GM04503 (cell line): ENCODE measurements at places on chromosomes 16 and 17.

GRCh38 chr17:65559804-65560627 lies 1.4 kb downstream of the AXIN2 start:
- DNase-seq, result no peak

GRCh38 chr16:22728167-22728836 lies 85.7 kb upstream of the HS3ST2 start:
- no peak for DNase-seq

DNA sequence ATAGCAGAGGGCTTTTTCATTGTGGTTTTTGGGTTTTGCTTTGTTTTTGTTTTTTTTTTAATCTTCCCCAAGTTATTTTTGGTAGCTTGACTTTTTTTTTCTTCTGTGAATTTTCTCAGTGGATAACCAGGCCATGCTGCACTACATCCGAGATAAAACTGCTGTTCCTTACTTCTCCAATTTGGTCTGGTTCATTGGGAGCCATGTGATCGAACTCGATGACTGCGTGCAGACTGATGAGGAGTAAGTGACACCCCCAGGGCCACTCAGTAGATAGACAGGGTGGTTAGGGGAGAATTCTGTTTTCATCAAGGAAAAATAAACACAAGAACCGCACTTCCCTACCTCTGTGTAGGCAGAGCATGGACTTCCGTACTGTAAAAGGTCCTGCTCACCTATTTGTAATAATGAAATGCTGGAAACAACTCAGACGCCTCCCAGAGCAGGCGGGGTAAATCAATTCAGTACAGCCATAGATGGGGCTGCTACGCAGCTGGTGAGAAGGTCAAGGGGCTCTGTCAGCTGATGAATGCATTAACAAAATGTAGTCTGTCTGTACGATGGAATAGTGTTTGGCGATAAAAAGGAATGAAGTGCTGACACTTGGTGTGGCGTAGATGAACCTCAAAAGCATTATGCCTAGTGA lies 28.6 kb downstream of the CLEC16A start:
- no peak for DNase-seq

DNA sequence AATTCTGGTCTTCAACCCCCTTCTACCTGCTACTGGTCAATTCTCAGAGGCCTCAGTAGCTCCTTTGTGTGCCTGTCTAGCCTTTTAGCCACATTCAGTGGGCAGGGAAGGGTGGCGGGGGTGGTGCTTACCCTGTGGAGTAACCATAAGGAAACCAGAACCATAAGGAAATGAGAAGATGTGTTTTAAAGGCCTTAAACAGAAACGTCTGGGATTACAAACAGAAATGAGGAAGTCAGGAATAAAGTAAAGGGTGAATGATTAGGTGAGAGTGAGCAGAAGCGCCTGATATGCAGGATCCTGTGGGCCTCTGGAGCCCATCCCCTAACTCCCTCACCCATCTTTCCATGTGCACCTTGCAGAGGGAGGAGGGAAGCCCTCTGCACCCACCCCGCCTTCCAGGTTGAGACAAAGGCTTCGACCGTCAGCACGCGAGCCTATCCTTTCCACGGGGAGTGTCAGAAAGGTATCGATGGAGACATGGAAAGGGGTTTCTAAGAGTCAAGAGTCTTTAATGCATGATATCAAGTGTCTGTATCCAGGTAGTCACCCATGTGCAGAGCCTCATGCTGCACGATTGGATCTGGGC lies 20.4 kb downstream of the KIAA0513 start:
- DNase-seq, result no peak

- DNase-seq, result no peak
These were observed 6.1 kb upstream of the EFTUD2 start for GRCh38 chr17:44905006-44906000.

DNA sequence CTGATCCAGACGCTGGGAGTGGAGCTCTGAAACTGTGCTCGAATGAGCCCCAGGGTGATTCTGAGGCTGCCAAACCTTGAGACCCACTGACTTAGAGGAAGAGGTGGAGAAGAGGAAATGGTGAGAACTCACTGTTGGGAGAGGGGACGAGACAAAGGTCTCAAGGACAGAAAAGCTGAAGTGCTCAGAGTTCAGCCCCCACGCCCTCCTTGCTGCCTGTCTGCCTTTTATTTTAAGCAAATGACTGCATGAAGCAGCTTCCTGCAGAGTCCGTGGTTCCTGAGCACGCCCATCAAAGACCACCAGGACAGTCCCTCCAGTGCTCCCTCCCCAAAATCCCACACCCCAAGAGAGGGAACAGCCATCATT lies 20.4 kb downstream of the COTL1 start:
- no peak for DNase-seq

- no peak for DNase-seq
These were observed 372.1 kb downstream of the XYLT1 start for GRCh38 chr16:17098685-17099084.

DNA sequence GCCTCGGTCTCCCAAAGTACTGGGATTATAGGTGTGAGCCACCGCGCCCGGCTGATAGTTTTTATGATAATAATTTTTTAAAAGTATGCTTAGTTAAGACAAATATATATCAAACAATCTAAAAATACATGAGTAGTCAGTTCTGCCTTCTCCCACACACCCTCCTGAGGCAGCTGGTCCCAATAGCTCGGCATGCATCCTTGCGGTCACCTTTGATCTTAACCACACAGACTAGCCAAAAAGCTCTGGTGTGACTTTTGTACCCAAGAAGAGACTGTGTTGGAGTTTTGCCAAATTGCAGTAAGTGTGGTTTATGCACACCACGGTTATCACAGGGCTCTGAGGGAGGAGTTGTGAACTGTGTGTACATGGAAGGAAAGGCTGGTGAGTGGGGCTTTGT lies 25.6 kb downstream of the ATP6V0A1 start:
- no peak for DNase-seq

DNA sequence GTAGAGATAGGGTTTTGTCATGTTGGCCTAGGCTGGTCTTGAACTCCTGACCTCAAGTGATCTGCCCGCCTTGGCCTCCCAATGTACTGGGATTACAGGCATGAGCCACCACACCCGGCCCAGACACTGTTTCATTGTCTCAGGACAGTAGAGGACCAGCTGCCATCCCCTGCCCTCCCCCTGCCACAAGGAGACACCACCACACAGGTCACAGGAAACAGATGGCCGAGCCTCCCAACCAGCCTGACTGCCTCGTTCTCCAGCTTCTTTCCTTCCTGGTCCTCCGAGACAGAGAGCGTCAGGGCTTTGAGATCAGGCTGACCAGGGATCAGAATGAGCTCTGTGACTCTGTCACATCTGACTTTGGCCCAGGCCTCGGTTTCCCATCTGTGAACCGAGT lies 20.8 kb upstream of the RNPS1 start:
- DNase-seq, result no peak

- DNase-seq, result no peak
These were observed 35.0 kb downstream of the USP32 start for GRCh38 chr17:60356940-60357339.

GRCh38 chr16:84532291-84532724 lies 27.8 kb upstream of the MEAK7 start:
- peak; percentile 99 for DNase-seq

DNA sequence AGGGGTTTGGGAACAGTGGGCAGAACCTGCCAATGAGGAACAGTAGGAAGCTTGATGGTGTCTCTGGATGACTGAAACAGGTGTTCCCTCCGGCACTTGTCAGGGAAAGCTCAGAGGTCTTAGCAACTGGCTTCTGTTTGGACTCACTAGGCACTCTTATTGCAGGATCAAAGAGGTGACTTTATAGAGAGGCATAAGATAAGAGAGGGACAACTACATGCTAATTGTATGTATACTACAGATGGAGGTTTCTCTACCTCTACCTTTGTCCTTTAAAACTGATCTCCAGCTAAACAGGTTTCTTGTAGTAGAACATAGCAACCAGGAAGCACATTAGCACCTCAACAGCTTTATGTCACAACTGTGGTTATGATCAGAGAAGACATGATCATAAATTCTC lies 7.6 kb downstream of the CNTD1 start:
- no peak for DNase-seq

DNA sequence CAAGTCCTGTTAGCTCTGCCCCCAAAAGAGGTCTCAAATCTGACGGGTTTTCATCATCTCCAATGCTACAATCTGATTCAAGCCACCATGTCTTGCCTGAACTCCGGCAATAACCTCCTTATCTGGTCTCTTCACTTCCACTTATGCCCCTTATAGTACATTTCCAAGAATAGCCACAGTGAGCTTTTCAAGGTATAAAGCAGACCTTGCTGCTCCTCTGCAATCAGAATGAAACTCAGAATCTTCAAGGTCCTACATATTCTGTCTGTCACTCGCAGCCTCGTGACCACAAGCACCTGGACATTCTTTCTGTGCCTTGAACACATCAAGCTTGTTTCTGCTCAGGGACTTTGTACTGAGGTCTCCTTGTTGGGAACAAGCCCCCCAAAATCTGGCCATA lies 84.7 kb downstream of the YPEL2 start:
- no peak for DNase-seq

DNA sequence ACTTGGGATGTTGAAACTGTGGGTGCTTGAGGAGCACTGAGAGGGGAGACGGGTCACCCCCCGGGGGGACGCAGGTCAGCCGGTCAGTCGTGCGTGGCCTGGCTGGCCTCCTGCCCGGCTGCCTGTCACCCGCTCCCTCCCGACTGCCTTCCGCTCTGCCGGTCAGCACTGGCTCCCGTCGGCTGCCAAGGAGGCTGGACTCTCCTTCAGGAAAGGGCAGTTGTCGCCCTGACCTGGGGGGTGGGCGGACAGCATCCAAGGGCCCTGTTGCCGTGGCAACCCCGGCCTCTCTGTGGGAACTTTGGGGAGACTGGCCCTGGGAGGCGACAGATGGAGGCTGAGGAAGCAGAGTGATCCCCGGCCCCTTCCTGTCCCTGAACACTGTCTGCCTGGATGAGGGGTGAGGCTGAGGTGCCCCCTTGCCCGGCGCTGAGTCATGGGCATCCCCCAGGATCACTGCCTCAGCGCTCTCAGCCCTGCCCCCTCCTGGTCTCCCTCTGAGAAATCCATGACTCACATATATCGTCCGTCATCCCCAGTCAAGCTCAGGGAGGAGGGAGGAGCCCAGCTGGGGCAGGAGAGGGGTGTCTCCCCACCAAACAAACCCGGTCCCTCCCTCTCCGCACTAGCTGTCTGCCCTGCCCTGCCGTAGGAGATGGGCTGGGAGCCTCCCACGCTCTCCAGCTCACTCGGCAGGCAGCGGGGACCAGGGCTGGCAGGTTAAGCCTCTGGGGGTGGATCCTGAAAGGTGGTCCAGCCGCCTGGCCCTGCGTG lies at the start of gene ADGRG1:
Gene ADGRG1 (plus strand): TSS at position 623 of the 774 bp plus-strand sequence. CDS start 21,658 bp downstream, outside the sequence.
- DNase-seq, result peak; percentile 78

- DNase-seq, result no peak
These were observed 44.7 kb downstream of the FZD2 start for GRCh38 chr17:44601973-44602372.

DNA sequence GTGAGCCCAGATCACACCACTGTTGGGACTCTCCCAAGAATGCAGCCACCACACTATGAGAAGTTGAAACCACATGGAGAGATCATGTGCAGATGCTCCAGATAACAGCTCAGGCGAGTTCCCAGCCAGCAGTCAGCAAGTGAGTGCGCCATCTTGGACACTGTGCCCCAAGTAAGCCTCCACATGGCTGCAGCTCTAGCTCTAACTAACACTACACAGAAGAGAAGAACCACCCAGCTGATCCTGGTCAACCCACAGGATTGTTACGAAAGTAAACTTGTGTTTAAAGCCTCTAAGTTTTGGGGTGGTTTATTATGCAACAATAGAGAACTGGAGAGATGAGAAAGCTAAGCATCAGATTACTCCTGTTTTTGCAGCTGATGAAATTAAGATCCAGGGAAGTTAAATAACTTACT lies 25.8 kb downstream of the SLC38A7 start:
- DNase-seq, result no peak

DNA sequence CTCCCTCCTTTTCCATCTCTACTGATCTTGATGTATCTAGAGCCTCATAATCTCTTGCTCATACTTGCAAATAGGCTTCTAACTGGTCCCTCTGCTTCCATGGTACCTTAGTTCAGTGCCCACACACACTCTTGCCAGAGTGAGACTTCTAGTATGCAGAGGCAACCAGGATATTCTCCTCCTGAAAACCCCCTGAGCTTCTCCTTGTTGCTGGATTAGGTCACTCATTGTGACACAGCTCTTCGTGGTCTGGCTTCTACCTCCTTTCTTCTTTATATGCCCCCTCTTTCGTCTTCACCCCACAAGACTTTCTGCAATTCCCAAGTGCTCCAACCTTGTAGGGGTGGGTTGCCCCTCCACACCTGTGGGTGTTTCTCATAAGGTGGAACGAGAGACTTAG lies 2.5 kb upstream of the FAM20A start:
- DNase-seq, result no peak

DNA sequence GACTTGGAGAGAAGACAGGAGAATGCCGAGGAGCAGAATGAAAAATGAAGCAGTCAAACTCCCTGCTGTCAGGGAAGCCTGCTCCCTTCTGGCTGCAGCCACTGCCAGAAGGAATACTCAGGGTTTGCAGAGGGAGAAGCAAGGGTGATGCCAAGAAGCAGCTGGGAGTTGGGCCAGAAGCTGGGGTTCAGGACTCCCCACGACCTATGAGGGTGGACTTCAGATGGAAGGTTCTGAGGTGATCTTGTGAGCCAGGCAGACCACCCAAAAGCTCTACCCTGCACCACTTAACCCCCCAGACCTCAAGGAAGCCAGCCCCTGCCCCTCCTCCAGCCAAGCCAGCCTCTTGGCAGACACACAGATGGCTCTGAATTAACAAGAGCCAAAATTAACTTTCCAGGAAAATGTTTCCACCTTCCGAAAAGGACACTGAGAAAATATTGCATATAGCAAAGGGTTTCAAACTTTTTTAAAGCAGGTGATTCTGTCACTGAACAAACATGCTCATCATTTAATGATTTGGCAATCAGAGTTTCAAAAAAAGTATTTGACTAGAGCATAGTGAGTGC lies 126.0 kb upstream of the ERCC4 start:
- DNase-seq, result no peak

DNA sequence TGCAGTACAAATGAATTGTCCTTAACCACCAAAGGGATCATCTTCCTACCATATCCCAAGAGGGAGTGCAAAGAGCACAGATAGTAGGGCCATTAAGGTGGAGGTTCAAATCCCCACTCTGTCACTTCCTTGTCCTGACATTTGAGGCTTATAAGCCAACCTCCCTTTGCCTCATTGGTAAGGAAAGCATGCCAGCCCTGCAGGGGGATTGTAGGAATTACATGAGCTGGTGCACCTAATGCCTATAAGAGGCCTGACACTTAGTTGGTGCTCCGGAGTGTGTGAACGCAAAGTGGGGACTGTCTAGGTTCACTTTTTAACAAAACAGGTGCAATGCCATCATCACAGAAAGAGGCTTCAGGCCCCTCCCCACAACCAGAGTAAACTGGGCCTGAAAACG lies 374.4 kb downstream of the SNX29 start:
- DNase-seq, result no peak

DNA sequence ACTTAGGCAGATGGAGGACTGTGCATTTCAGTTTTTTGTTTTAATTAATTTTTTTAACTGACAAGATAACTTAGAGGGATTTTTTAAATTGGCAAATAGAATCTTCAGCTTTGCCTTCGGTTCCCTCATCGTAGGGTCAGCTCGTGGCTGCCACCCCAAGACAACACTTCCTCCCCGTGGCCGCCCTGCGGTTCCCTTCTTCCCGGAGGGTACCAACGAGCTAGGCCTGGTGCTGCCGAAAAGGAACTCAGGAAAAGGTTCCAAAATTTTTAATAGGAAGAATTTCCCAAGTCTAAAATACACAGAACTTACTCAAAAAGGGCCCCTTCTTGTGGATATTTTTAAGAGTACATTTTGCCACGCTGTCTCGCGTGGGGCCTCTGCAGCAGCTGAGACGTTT lies 210.4 kb upstream of the CHMP6 start:
- no peak for DNase-seq
